ENCODE measurements at places on chromosomes 12 and 14.

DNA sequence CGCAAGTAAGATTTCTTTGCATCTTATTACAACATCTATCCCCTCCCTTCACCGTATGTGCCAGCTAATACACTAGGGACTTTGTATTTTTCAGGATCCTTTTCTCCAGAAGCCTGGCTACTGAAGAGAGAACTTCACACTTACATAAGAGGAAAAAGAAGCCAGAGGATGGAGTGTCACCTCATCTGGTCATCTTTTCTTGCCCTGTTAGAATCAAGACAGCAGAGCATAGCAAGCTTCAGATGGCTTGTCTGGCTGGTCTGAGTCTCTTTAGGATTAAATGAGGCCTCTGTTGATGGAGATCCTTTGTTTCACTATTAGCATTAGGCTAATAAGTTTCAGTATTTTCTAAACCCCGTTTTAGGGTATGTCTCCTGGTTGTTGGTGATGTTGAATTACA lies 14.4 kb upstream of the AACS start:
- no peak for DNase-seq

- no peak for DNase-seq
Observed at GRCh38 chr12:90936230-90937005, 18.6 kb downstream of the CCER1 start.

DNA sequence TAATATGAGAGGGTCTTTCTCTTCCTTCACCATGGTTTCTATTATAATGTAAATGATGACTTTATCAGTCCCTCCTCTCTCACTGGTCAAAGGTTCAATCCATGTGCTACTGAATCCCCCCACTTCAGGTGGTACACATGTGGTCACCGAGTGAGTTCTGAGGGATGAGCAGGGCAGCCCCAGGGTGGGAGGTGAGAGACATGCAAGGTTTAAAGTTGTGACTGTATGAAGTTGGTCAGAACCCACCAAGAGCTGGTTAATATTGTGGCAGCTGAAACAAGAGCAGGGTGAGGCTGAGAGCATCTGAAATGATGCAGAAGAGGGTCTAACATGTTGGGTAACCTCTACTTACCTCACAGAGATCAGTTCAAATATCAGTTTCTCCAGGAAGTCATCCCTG lies 444.7 kb upstream of the FBXO33 start:
- DNase-seq, result no peak

DNA sequence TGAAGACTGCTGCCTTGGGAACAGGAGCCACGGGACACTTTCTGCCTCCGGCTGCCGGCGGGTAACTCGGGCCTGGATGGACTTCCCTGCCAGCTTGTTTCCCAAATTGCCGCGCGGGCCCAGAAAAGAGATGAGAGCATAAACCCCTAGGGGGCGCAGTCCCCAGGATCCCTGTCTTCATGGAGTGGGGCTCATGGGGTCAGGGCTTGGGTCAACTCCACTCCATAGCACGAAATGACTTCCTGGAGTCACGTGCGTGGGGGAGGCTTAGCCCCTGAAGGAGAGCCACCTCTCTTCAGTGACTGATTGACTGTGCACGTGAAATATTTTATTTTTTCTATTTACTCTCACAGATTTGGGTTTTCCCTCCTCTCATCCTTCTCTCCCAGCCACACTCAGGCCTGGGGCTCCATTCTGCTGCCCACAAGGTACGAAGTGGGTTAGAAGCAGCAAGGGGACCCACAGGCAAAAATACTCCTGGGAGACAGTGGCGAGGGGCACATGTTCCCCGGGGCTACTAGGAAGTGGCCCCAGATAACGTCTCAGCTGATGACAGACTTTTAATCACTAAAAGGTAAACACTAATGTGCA lies 10.0 kb downstream of the PGF start:
- DNase-seq, result peak; percentile 46

DNA sequence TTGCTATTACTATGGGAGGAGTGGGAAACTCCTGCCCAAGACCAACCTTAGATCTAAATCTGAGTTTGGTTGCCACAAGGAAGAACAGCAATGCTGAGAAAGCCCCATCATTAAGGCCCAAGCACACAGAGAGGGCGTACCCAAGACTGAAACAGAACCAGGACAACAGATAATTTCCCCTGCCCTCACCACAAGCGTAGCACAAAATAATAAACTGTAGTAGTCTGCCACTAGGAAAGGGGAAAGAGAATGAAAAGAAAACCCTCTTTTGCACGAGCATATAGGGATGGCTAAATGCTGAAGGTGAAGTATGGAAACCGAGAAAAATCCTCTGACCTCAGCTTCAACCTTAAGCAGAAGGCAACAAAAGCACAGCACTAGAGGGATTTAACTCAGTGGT lies 76.5 kb upstream of the DHRS4 start:
- no peak for DNase-seq

DNA sequence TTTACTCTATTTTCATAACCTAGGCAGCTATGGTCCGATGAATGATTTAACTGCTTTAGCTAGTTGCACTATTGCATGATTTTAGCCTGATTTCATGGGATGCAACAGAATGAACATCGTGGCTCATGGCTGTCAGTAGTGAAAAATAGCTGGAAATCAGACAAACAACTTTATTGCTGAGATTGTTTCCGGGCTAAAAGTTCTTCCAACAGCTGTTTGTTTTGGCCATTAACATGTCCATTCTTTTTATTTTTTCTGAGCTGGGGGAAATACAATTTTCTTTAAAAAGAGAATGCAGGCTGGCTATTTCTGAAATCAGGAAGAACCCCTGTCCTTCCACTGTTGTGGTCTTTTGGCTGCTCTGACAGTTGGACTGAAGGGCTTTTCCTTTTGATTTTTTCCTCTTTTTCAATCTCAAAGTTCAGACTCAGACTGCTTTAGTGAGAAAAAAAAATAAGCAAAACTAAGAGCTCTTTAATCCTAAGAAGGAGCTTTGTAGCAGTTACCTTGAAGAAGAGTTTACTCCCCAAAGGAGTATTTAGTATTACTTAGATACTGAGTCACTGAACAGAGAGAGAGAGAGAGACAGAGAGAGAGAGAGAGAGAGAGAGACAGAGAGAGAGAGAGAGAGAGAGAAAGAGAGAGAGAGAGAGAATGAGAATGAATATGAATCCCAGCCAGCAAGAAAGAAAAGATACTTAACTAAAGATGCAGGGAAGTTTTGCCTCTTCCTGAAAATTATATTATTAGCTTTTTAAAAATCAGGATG lies at the start of gene NAV3:
NAV3 (plus strand) TSS at position 312 of the 769 bp plus-strand sequence. CDS start 568 bp downstream, outside the sequence.
- DNase-seq, result no peak
